ENCODE measurements at places on chromosomes 4 and X.
A peak's percentile ranks its signal among the peaks of the same experiment; 100 is the strongest.

DNA sequence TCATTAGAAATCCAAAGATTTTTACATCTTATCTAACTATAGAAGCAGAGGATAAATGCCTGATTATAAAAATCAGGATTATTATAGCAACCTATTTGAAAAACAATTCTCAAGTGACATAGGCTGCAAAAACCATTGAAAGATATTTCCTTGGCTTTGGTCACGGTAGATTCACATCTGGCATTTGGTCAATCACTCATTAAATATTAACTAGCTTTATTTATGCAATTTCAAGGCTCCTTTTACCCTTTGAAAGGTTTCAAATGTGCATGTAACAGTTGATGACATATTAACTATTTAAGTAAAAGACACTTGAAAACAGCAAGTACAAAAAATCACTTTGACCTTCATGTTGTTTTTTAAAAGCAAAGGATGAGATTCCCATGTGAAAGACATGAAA lies 98.1 kb downstream of the MMRN1 start:
- no peak for DNase-seq

DNA sequence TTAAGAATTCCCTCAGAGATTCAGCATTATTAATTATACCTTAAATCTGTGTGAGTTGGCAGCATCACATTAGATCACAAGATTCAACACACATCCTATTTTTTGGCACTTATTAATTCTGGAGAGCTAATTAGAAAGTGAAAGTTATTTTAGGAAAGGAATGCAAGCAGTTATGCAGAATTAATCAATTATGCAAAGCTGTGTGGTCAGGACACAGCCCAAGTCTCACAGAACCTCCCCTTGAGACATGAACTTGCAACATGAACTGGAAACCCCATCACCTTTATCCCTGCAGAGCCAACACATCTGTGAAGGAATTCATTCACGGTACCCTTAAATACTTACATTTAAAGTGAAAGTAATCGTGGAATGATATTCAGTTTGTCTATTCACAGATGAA lies 80.5 kb downstream of the TSPAN5 start:
- no peak for DNase-seq

DNA sequence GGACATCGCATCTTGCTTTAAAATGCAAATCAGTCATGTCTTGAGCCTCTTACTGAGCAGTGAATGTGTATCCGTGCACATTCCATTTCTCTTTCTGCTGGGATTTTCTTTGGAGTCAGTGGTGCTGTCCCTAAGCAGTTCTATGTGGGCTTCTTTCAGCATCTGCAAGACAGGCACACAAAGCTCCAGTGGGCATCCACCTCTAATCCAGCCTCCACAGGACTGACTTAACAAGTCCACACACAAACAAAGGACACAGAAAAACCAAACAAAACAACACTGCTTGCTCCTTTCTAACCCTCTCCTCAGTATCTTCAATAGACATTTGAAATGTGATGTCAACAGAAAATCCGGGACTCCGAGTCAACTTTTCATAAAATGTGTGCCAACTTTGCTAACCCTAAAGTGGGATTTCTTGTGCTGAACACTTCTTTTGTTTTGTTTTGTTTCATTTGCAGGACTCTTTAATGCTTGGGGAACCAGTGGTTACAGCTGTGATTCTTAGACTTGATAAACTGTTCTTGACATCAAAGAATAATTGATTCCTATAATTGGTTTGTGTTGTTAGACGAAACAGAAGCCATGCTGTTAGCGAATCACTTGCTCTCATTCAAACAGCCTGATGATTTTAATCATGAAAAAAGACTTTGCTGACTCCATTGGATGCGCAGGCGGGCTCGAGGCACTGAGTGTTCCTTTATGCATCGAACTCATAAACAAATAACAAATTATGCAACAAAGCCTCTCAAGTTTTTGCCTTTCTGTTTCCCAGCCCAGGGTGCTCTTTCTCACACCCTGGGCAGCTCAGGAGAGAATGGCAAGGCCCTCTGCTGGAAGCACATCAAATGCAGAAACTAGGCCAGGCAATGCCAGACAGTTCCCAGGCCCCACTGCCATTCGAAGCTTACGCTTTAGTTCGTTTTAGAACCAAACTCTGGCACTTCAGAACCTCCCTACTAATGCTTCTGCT lies 20.1 kb downstream of the ETNPPL start:
- DNase-seq = peak; percentile 40

DNA sequence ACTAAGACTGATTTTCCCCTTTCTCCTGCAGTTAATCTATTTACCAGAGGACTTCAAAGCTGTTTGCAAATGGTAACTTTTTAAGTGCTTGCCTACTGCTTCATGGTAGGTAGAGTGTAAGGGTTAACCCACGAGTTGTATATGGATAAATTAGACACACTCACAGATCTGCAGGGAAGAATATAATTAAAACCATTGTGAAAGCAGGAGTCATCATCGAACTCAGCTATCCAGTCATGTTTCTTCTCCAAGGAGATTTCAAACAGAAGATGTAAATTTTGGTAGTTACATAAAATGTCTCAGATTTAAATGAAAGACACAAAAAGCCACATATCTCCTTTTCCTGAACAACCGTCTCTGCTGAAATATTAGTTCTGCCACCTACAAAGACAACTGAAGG lies 549 bp upstream of the XG start:
- no peak for DNase-seq

DNA sequence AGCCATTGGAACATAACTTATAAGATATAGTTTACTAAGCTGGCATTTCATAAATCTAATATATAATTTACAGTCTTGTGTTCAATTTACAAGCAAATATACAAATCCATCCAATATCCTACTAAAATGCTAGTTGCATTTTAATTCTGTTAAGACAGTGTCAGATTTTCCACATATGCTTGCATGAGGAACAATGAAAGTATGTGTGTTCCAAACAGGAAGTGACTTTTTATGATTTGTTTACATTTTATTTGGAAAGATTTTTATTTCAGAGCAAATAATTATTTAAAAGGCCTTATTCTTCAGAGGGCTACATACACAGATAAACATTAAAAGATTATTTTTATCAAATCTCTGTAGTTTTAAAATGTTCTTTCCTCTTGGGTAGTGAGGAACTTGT lies 130.1 kb downstream of the KLHL34 start:
- DNase-seq = no peak

DNA sequence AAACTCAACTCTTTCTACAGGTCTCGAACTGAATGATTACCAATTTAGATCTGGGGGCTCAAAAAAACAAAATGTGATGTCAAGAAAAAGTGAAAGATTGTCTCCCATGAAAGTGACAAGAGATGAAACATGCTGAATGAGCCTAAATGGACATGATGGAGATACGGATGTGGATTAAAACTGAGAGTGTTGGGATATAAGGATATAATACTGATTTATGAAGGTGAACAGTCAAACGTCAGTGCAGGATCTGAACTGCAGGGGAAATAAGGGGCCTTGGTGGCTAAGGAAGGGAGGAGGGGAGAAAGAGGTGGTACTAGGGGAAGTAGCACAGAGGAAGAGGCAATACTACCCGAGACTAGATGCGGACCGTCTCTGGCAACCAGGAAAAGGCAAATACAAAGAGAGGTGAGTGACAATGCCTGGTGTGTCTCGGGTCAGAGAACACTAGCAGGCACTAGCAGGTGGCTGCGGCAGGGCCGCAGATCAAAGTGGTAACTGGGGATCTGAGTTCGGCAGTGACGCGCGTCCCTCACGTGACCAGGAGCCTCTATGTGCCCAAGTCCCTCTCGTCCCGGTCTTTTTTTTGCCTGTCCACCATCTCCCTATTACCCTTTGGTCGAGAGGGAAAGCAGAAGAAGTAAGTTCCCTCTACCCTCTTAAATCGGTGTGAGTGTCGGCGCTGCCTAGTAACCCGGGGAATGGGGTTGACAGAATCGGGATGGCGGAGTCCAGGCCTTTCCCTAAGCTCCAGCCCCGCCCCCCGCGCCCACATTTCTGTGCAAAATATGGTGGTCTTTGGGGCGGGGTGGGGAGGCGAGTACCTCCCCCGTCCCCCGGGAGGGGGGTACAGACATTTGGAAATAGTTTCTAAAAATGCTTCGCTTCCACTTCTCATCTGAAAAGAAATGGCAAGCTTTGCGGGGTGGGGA lies at the start of gene TCEAL1:
Gene TCEAL1, plus strand, starts transcription at position 590 of the 932 bp plus-strand sequence. CDS start 942 bp downstream, outside the sequence.
- peak; percentile 49 for DNase-seq

GRCh38 chrX:17591741-17592110 lies 145.6 kb upstream of the SCML1 start:
- no peak for DNase-seq

- no peak for DNase-seq
These were observed 18.5 kb upstream of the DCAF4L1 start for GRCh38 chr4:41963105-41963504.

DNA sequence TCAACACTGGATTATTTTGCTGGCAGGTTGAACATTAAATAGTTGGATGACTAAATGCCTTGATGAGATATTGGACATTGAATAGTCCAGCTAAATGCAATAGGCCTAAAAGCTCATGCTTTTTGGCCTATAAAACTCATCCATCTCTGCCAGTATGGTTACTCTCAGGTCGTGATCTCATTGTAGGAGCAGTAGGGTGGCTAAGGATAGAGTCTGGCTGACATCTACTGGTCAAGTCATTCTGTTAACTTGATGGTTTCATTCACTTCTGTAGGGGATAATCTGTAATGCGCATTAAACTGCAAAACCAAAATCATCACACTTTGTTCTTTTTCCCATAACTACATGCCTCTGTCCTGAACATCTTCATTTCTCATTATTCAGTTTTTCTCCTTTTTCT lies 227.0 kb downstream of the DKK2 start:
- DNase-seq = no peak

DNA sequence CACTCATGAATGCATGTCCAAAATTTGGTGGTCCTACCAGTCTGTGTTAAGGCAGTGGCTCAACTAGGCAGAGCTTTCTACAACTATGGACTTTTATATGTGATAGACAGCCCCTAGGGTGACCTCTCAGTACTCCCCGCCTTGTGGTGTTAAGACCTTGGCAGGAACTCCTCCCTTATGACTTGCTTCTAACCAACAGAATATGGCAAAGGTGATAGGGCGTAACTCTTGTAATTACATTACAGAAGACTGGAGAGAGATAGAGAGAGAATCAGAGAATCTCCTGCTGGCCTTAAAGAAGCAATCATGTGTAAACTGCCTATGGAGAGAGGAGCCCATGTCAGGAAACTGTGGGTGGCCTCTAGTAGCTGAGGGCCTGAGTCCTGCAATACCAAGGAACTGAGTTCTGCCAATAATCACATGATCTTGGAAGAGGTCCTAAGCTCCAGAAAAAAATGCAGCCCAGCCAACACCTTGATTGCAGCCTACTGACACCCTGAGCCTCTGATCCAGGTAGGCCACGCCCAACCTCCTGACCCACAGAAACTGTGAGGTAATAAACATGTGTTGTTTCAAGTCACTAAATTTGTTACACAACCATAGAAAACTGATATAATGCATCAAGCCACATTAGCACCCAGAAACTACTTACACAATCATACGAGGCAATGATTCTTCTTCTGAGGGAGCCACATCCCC lies 68.9 kb downstream of the INPP4B start:
- DNase-seq = no peak

GRCh38 chr4:147984065-147984777 lies 252.3 kb downstream of the ARHGAP10 start:
- peak; percentile 77 for DNase-seq

- peak; percentile 82 for DNase-seq
These were observed 80.2 kb downstream of the CRMP1 start for GRCh38 chr4:5812506-5813229.

- DNase-seq = no peak
These were observed 14.2 kb downstream of the GRPR start for GRCh38 chrX:16137416-16138107.

DNA sequence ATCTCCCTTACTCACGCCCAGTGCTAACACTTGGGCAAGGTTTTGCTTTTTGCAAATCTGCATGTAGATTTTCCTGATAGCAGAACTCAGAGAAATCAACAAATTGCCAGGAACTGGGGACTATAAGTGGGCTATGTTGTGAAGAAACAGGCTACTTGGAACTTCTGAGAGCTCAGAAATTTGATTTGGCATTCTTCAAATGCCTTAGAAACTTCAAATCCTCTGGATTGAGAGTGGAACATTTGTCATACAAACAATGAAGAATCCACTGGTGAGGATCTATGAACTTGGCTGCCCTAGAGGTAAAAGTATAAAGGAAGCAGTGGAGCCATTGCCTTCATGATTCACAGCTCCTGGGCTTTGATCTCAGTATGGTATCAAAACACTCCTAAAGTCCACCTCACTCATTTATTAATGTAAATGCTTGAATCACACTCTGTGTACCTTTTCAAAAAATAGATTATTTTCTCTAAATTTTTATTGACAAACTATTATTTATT lies 126.0 kb downstream of the GLRA3 start:
- no peak for DNase-seq

DNA sequence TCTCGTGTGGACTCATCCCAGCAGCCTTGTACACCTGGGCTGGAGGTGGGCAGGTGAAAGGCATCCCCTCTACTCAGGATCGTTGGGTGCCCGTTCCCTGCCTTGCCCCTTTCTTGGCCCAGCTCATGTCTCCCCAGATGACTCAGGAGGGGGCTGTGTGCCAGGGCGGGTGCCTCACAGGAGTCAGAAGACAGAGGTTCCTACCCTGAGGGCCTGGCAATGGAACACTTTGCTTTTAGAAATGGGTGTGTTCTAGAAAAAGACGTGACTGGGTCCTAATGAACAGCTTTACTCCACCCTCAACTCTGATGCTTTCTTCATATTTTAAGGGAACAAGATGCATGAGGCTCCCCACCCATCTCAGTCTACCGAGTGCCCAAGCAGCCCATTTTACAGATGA lies 22.5 kb upstream of the TRIM2 start:
- DNase-seq = no peak

DNA sequence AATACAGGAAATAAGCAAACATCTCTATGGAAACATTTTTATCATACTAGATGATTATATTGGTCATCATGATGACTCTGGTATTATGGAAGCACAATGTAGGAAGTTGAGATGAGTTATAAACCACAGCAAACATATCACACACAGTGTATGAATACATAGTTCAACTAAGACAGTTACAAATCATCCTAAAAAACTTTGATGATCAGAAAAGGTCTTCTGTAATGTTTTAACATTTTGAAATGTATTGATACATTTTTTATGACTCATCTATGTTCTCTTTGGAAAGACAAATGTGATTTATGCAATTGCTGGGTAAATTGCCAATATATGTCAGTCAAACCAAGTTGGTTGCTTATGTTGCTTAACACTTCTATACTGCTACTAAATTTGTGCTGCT lies 4.8 kb downstream of the CXCL3 start:
- no peak for DNase-seq

- no peak for DNase-seq
These were observed 93.3 kb downstream of the TIGD2 start for GRCh38 chr4:89204624-89205023.

- no peak for DNase-seq
These were observed 51.4 kb upstream of the GABRA2 start for GRCh38 chr4:46441136-46441859.

- DNase-seq = no peak
These were observed 44.4 kb downstream of the SEL1L3 start for GRCh38 chr4:25818371-25818871.
